ENCODE measurements at places on chromosomes 4 and X.

GRCh38 chr4:19262467-19262866, 989.2 kb upstream of the SLIT2 start:
- no peak for DNase-seq

DNA sequence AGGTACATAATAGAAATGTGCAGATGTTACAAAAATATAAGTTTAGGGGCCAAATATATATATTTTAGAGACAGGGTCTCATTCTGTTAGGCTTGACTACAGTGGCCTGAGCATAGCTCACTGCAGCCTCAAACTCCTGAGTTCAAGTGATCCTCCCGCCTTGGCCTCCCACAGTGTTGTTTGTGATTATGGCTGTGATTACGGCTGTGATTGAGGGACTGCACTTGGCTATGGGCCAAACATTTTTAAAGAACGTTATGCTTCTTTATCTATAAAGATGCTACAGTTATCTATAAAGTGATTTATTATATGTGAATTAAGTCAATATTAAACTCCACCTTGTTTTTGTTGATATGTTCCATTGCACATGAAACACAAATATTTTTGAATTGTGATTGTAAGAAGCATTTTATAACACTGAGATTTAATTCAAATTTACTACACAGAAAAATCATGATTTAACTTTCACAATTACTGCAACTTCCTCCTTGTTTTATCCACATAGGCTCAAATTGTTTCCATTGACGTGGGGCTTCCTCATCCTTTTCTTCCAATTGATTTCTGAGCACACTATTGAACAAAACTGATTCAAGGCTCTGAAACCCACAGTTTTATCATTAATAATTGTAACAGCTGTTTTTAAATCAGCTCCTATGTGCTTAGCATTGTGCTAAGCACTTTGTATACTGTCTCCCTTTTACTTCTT, 68.4 kb upstream of the BMPR1B start:
- no peak for DNase-seq

DNA sequence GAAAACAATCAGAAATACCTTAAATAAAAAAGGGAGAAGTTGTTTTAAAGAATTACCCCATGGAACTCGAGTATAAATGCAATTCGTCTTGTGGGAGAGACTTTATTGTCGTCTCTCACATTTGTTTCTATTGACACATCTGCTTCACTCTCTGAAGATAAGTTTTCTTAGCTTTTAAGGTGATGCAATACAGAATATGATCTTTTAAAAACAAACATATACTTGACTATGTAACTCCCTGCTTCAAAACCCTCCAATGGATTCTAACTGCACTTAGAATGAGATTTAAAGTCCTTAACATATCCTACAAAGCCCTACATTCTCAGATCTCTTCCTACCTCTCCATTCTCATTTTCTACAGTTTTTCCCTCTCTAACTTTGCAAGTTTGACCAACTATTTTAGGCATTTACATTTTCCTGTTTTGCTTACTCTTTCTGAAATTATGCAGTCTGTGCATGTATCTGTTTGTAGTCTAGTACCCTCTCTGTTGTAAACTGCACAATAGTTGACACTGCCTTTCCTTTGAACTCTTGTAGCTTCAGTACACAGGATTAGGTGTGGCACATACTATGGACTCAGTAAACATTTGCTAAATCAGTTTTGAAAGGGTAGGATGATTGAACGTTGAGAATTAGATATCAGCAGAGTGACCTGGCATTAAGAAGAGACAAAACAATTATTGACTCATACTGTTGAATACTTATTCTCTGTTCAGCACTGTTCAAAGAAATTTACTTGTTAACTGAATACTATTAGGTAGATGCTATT, 59.8 kb downstream of the AGTR2 start:
- no peak for DNase-seq

DNA sequence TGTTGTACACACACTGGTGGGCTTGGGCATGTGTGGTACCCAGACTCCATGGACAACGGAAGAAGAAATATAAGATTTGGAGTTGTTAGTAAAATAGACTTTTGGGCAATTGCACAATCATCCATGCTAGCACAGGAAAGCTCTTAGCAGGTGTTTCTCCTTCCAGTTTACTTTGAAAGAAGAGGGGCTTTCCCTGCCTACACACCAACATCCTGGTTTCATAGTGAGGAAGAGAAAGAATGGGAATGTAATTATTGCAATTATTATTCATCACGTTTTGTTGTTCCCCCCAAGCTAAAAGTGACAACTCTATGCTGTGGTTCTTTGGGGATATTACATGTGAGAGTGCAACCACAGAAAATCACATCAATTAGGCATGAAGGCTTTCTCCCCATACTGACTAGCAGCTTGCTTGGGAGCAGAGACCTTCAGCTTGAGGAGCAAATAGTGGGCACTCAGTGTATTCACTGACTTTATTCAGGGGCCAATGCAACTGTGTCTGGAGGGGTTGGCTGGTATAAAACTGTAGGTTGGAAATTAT, 57.2 kb upstream of the PUDP start:
- no peak for DNase-seq

DNA sequence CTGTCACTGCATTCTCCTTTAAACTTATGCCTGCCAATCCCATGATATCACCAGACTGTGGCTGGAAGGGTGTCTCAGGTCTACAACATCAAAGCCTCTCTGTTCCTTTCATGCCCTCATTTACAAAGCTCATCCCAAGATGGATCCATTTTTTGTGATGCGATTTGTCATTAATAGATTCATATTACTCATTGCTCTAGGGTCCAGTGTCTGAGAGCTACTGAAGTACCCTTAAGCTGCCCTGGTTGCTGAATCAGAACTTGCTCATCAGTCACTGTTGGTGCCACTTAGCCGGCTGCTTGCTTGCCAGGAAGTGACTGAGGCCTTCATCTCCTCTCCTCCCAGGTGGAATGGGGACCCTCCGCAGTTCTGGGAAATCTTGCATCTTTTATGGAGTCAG, 395.5 kb upstream of the BOD1L1 start:
- DNase-seq = no peak

- DNase-seq = no peak
Measured at GRCh38 chr4:187141101-187141500, 417.4 kb upstream of the FAT1 start.

DNA sequence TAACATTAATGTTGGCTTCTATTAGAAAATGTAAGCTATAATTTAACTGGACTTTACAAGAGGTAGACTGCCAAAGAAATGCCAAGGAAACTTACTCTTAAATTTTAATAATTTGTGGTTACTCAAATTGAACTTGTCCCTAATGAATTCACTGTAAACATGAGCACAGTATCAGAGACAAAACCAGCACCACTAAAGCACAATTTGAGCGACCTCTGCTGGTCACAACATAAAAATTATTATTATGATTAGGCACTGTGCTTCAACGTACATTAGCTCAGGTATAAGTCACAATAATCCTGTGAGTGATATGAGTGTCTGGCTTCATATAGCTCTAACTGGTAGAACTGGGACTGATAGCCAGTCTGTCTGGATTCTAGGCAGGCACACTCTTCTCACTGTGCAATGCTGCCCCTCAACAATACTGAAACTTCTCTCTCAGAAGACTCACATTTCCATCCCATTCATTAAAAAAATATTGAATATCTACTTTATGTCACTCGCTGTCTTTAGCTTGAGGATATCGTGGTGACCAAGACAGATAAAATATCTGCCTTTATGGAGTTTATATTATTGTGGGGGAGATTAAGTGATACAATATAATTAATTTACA, 8.0 kb downstream of the NUDT6 start:
- no peak for DNase-seq

DNA sequence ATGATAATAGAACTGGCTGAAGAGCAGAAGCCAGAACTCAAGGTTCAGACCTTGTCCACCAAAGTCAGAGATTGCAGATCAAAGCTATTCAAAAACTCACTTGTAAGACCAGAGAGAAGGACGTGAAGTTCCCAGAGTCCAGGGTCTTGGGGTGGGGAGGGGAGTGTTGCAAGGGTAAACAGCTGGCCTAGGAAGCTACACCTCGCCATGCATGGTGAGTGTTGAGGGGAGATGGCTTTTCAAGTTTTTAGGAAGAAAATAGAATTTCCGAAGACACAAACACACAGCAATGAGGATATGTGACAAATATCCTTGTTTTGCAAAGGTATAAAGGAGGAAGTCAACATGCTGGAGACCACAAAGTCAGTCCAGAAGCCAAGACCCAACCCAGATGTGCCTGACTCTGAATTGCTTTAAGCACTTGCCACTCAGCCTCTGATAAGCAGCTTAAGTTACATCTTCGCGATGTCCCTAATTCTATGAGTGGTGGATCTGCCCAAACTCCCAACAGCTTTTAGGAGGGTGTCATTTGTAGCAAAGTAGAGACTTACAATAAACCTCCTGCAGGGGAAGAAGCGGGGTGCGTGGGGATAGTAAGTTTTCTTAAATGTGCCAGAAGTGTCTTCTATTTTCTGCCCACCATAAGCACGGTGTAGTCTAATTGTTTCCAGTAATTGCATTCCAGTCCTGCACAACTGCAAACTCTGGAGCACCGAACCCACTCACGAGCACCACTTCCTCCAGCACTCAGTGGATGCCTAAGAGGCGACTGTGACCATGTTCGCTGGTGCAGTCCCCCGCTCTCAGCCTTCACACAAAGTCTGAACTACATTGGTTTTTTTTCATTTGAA, 26.5 kb downstream of the HAND2 start:
- no peak for DNase-seq

DNA sequence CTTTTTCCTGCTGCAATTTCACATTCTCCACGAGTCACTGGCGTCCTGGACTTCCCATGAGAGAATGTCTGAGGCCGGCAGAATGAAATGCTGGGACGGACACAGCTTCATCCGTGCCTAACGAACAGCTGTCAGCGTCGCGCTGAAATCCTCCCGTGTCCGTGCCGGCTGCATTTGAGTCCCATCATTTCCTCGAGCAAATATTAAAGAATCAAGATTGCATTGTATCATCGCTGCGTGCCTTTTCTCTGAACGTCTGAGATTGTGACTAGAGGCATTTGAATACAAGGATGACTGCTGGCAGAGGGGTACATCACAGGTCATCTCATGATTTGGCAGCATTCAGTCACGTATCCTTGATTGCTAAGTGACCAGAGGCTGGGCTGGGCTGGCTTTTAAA, 279.9 kb downstream of the ASMT start:
- DNase-seq = no peak

DNA sequence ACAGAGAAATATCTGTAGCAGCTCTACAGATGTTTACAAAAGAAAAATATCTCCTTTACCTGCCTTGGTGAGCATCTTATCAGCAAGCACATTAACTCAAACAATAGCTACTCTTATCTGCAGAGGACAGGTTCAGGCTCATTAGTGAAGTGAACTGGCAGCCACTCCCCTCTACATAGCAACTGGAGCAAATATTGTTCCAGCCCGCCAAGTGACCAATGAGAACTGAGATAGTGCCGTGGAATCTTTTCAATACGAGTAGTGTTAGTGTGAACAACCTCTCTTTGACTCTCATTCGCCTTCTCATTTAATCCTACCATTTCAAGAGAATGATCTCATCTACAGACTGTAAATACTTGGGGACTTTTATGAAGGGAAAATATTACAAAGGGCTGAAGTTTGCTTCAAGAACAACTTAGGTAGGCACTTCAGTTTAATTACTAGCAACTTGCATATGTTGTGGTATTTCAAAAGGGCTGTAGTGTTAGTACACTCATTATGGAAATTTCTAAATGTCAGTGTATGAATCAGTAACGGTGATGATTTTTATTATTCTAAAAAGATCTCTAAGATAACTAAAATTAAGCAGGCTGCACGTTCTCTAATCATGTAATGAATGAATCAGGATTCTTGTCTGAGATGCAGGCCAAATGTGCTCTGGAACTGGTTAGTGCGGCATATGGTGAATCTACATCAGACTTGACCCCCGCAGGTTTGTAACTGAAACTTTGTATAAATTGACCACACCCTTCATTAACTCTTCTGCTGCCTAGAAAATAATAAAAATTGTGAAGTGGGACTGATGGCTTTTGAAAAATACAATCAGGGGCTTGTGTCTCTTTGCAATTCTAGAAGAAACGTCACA, 72.4 kb downstream of the PALLD start:
- no peak for DNase-seq

GRCh38 chr4:110533940-110534339, 58.0 kb downstream of the ENPEP start:
- no peak for DNase-seq

- no peak for DNase-seq
Measured at GRCh38 chr4:169724260-169724659, 33.5 kb downstream of the HPF1 start.

- no peak for DNase-seq
Measured at GRCh38 chrX:71067712-71068043, 456 bp downstream of the SNX12 start.

DNA sequence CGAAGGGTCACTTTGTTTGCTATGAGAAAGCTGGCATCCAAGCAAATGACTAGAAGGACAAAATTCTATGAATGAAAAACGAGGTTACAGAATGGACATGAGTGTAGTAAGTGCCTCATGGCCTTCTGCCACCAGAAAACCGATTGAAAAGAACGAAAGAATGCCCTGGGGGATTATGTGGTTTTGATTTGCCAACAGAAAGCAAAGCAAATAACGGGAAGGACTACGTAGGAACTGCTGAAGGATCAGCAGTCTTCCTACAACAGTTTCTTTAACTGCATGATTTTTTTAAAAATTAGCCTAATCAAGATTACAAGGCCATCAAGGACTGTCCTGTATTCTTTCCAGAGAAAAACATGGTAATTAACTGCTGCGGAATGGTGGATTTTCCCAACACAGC, 50.6 kb downstream of the NRK start:
- no peak for DNase-seq

DNA sequence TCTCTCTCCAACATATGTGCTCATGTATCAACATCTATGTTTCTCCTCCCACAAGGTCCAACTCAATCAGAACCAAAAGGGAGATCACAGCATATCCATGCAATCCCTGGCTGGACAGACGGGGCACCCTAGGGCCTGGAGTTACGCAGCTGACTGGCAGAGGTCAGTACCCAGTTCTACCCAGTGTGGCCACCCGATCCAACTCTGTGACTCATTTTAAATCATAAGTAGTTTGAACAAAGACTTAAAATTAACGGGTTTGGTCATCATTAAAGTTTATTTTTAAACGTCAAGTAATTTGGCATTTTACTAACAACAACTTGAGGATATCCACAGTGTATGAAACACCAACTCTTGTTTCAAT, 59.5 kb downstream of the APBB2 start:
- DNase-seq = no peak

DNA sequence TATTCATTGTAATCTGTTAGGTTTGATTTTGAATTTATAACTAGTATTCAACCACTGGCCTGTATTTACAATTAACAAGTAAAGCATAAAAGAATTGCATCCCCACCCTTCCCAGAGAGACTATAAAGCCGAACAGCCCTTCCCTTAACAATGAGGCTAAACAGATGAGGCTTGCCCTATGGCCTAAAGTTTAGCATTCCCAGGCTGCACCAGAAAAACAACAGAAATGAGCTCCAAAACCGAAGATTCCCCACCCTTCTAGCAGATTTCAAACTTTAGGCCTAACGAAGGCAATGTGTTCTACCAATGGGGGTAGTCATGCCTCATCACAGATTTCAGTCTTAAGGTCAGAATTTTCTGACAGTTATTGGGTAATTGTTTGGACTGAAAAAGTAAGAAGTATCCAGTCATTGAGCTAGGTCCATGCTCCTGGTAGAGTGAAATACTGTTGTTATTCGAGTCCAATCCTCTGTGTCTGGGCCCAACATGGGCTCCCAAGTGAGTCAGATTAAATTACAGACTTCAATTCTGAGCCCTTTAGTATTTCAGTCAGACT, 197.6 kb downstream of the ANTXR2 start:
- DNase-seq = no peak

Data from activated gamma-delta T cell treated with anti-CD3 and anti-CD28 coated beads, Interleukin-2, amount 50 U/mL, for 16 hours (primary cell).